ENCODE measurements at places on chromosomes 12 and 14.
A peak's percentile ranks its signal among the peaks of the same experiment; 100 is the strongest.

DNA sequence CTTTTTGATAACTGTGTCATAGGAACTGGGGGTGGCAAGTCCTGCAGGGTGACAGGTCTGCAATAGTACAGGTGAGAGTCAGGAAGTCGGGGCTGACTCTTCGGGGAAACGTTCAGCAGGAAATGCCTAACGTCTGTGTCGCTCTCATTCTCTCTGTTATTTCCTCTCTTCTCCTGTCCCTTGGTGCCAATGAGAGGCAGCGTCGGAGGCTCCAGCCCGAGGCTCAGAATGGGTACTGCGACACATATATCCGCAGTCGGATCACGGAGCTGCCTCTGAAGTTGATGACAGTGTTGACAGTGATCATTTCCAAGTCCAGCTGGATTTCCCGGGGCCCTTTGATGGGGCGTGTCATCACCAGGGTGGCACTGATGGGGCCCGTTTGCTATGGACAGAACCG is 2.7 kb upstream of the TC2N start:
- DNase-seq = no peak

- DNase-seq = peak; percentile 75
Measured at GRCh38 chr14:104805326-104805678, 4.4 kb downstream of the ZBTB42 start.

DNA sequence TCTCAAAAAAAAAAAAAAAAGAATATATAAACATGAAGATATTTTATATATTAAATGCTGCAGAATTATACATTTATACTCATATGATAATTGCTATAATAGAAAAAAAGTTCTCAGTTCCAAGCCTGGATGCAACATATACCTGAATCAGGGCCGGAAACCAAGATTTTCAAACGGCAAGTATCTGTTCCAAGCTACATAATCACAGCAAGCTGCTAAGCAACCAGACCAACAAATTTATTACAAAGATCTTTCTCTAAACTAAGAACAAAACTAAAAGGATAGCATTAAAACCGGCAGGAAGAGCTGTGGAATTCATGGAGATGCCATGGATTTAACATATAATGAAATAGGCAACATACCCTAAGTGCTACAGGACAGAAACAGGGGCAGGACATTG is 7.1 kb downstream of the RACGAP1 start:
- DNase-seq = no peak

- DNase-seq = no peak
Measured at GRCh38 chr12:41769810-41770209, 374.9 kb downstream of the GXYLT1 start.

DNA sequence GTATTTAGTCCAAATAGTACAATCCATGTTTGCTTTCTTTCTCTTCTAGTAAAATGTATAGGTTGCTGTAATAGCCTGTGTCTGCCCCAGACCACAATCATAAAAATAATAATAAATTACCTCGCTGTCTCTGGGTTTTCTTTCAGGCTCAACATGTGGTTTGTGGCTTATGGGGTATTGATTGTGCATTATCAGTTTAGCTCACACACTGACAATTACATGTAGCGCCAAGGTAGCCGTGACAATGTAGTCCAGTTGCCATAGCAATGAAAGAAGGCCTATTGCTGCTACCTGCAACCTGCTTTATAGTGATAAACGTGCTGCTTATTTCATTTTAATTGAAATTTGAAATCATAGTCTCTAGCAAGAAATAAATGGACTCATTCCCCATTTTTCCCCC is 1009.8 kb downstream of the NRXN3 start:
- no peak for DNase-seq

DNA sequence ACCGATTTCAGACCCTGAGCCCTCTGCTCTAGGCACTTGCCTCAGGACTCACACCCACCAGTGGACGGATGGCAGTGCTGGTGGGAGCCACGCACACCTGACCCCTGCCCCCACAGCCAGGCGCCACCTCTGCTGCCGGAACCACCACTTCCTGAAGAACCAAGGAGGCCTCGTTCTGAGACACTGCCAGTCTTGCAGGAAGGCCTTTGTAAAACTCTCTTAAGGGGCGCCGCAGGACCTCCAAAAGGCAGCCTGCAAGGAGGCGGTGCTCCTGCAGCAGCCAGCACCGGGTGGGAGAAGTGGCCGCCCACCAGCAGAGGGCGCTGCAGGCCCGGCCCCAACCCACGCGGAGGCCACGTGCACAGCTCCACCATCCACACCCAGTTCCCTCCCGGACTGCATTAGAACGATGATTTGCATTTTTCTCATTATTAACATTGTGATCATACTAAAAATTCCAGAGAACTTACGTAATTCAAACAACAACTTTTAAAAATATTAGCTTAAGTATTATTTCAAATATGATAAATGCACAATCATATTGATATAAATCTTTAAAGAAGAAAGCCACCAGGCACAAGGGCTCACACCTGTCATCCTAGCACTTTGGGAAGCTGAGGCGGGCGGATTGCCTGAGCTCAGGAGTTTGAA is 12.8 kb downstream of the STX2 start:
- no peak for DNase-seq

DNA sequence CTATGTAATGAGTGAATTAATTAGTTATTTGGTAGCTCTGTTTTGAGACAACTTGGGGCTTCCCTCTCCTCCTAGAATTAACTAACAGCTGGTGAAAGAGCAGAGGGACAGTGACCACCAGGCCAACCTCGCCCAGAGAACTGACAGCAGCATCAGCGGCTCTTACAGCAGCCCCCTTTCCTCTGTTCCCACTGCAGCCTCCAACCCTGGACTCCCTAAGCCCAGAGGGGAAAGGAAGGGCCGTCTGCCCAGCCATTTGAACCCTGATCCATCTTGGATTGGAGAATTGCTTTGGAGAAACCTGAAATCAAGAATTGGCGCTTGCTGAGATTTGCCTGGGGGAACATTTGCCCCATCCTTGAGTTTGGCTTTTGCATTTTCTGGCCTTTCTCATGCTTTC is 45.5 kb downstream of the B4GALNT3 start:
- no peak for DNase-seq

GRCh38 chr14:31992011-31992447 is 85.1 kb upstream of the ARHGAP5 start:
- DNase-seq = no peak

GRCh38 chr12:50926415-50926814 is 25.9 kb upstream of the HIGD1C start:
- DNase-seq = no peak

GRCh38 chr12:124396544-124397398 is 101.9 kb downstream of the RFLNA start:
- no peak for DNase-seq

- no peak for DNase-seq
Measured at GRCh38 chr12:18946106-18946505, 183.4 kb upstream of the PLEKHA5 start.

DNA sequence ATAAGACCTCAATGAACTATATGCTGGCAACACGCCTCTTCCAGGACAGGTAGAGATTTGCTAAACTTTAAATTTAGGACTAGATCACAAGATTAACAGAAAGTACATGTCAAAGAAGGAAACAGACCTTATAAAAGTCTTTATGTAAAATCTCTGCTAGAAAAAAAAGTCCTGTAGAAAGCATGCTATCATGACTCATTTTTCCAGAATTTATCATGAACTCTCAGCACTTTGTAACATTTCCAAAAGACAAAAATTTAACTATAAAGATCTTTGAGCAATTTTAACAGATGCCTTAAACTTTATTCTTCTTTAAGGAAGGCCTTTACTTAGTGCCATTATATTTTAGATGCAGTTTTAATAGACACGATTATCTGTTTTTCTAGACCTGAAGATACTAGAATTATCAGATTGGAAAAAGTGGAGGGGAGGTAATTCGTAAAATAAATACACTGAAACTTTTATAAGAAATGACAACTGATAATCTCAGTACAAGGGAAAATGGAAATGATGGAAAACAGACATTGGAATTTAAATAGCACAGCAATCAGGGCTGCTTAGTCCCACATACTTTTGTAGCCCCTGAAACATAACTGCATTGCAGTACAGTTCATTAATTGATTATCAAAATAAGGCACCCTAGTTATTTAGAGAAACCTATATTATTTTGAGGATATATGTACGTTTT is 92.0 kb downstream of the TTLL5 start:
- DNase-seq = no peak

DNA sequence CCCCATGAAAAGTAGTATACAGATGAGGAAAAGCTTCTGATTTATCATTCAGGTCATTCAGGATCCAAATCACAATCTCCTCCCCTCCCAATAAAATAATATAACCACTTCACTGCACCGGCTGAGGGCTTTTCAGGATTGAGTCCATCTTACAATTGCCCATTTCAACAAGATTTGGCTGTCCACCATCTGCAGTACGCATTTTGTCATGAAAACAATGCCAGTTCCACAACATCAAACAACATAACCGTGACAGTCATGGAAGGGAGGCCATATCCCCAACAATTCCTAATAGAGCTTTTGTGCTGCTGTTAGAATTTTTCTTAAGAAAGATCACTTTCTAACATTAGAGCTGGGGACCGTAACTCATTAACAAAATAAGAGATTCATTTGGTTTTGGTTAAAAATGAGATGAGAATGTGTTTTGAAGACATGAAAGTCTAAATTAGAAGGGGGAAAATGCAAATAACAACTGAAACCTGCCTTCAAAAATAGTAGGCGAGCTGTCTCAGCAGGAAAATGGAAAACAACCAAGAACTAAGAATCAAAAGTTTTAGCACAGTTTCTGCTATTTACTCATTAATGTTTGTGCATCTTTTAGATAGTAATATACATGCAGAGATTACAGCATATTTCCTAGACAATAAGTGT is 38.3 kb upstream of the TMTC2 start:
- DNase-seq = no peak

GRCh38 chr14:61229981-61230380 is 51.2 kb downstream of the TMEM30B start:
- no peak for DNase-seq

DNA sequence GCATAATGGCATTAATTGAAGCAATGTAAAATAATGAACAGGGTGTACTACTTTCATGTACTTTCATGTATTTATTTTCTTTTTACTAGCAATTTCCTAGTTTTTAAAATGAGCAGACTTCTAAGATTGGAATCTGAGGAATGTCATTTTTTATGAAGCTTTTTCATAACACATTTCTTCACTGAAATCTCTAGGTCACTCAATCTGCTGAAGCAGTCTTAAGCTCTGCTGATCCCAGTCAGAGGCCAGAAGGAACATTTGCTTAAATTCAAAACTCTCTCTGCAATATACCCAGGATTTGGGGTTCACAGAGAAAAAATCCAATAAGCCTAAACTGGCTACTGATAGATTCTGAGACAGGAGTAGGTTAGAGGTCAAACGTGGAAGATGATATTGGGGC is 73.6 kb upstream of the CNTN1 start:
- DNase-seq = no peak

DNA sequence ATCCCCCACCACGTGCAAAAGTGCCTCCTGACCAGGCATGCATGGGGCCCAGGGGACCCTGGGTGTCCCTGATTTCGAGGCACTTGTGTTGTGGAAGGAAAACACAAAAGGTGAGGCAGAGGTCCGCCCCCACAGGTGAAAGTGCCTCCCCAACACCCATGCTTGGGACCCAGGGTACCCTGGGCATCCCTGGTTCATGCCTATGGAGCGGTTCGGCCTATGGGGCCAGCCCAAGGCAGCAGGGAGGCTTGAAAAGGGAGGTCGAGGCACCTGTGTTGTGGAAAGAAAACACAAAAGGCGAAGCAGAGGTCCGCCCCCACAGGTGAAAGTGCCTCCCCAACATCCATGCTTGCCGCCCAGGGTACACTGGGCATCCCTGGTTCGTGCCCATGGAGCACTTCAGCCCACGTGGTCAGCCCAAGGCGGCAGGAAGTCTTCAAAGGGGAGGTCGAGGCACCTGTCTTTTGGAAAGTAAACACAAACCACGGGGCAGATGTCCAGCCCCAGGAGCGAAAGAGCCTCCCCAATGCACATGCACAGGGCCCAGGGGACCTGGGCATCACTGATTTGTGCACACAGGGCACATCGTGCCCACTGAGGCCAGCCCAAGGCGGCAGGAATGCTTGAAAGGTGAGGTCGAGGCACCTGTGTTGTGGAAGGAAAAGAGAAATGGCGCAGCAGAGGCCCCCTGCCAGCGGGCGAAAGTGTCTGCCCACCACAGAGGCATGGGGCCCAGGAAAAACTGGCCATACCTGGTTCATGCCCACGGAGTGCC is 375.5 kb downstream of the ALG10 start:
- DNase-seq = no peak

DNA sequence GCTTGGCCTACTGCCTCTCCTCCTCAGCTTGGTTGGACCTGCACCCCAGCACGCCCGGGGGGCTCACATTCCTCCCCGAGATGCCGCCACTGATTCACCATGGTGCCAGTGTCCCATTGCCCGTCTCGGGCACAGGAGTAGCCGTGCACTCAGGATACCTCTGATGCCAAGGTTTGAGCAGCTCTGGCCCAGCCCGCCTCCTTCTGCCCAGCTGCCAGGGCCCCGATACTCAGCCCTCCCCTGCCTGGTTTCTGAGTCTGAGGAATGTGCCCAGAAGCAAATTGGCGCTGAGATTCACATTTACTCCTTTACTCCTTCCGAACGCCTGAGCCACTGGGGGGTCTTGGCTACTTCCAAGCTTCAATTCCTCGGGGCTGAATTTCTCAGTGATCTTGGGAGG is 63.5 kb downstream of the NINJ2 start:
- no peak for DNase-seq

DNA sequence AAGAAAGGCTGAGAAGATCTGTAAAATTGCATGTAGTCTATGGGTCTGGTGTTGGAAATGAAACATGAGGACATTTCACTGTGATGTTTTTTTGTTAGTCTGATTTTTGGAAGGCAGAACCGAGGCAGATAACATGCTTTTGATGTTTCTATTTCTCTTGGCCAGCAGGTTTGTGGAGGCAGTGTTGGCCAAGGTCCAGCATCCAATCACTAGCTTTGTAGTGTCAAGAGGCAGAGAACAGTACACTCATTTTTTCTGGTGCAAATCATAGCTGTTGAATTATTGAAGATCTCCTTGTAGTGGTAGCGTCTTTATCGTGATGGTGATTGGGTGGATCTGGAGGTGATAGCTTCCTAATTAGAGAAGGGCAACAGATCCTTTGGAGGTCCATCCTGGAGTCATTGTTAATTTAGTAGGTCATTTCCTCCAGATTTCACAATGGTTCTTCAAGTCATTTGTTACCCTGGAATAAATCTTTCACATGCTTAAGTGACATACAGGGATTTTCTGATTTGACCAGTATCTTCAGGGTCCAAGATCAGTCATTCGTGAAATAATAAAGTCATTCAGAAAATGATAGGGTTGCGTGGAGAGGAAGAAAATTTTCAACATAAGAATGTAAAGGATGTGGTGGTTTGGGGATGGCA is 252.4 kb upstream of the CPNE8 start:
- DNase-seq = no peak

DNA sequence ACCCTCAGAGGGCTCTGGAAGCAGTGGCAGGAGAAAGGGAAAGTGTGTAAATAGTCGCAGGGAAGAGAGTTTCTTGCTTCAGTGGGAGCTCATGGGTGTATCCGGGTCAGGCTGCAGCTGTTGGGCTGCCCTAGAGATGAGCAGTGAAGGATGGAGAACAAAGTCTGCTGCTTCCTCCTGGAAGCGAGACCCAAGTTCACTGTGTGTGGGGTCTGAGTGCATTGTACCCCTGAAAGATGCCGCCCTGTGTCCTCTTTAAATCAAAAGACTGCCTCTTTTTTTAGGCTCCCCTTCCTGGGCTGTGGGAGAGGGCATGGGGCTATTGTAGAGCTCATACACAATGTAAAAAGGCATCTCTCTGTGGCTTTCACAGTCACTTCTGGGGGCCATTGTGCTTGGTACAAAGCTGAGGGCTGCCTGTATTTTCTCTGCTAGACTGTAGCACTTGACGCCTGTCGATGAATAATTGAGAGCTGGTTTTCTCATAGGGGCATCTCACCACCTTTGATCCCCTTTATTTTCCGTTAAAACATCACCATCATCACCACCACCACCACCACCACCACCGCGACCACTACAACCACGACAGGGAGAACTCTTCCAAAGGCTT is 16.7 kb downstream of the CHST11 start:
- no peak for DNase-seq

All from DMS 273 treated with DMSO at 0.1 percent for 48 hours (cell line).